ENCODE measurements at places on chromosomes 6 and 20.

- DNase-seq = no peak
Measured at GRCh38 chr20:5580940-5581708, 169.1 kb upstream of the SHLD1 start.

GRCh38 chr6:163913045-163913444 lies 498.5 kb downstream of the QKI start:
- no peak for DNase-seq

- no peak for DNase-seq
Measured at GRCh38 chr6:44453146-44453545, 65.6 kb downstream of the CDC5L start.

GRCh38 chr20:57053067-57053466 lies 213.4 kb downstream of the BMP7 start:
- no peak for DNase-seq
